ENCODE measurements at places on chromosomes 2 and 18.

GRCh38 chr18:76461692-76462325, 33.2 kb downstream of the ZNF516 start:
- no peak for DNase-seq

DNA sequence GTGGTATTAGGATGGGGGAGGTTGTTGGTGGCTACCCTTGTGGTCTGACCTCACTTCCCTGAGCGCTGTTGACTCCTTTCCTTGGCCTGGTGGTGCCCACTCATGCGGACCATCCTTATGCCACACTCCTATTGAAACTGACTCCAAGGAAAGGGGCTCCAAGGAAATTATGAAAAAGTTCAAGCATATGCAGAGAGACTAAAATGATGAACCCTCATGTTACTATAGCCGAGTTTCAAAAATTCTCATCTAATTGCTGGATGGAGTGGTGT, 96.2 kb upstream of the STPG4 start:
- no peak for DNase-seq

DNA sequence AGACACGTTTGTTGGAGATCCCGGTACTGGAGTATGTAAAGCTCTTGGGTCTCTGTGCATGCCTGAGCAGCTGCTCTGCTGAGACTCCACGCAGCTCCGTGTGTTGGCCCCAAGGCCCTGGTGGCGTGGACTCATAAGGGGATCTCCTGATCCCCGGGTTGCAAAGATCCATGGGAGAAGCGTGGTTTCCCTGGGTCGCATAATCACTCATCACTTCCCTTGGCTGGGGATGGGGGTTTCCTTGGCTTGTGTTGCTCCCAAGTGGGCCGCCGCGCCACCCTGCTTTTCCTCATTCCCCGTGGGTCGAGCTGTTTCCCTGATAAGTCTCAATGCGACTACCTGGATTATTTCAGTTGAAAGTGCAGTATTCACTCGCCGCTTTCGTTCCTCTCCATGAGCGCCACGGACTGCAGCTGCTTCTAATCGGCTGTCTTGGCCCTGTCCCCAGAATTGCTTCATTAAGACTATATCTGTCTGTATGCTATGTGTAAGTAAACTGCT, 76.0 kb downstream of the EPC2 start:
- DNase-seq, result no peak

GRCh38 chr2:174552880-174553279, 44.7 kb downstream of the WIPF1 start:
- no peak for DNase-seq

DNA sequence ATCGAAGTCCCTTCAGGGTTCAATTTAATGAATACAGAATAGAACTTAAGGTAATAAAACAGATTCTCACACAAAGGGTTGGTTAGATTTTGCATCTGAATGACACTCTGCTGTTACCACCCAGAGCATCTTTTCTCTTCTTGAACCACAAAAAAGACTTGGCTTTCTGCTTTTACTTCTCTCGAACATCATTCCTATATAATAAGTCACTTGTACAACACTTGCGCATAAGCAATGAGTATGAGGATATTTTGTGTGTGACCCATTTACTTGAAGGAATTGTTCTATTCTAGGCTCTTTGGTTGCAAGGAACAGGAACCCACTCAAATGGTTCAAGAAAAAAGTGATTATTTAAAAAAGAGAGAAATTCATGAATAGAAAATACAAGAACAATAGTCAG, 126.2 kb downstream of the NUP35 start:
- DNase-seq, result no peak

DNA sequence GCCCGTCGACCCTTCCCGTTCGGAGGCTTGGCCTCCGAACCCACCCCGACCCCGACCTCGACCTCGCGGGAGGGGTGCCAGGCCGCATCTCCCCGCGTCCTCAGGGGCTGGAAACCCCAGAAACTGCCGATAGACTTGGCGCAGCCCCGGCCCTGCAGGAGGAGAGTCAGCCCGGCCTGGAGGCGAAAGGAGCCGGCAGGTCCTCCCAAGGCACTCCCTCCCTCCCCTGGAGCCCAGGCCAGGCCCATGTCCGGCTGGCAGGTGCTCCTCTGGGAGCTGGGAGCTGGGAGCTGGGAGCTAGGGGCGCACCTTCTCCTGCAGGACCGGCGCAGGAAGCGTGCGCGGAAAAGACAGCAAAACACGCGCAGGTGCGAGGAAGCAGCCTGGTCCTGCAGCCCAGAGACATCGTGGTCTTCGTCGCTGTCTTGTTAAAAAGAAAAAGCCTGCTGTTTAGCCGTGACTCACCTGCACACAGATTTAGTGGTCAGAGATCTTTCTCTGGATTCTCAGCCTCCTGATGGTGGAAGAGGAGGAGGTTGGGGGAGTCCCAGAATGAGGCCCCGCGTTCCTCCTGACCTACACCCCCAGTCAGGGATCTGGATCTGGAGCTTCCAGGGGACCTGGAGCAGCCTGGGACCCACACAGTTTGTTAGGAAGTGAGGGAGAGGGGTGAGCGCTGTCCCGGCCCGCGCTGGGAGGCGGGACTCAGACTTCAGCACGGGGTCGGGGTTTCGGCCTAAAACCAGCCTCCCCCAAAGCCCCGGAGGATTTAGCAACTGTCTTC, 660 bp upstream of the MBP start:
- DNase-seq, result no peak

DNA sequence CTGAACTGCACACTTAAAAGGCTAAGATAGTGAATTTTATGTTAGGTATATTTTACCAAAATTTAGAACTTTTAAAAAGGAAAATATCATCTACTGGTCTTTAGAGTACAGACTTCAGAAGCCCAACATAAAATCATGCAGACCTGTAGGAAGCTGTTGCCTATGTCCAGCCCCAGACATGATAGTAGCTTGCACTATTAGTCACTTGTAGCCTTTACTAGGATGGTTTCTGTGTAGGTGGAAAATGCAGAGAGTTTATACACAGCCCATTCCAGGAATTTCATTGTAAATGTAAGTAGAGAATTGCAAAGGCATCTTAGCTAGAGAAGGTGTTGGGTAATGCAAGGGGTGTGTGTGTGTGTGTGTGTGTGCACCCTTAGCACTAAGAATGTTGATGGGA, 640.2 kb downstream of the RNF144A start:
- DNase-seq, result no peak
